ENCODE measurements at places on chromosomes 3 and 15. TPM values are rescaled to one million over a fixed set of nuclear protein-coding genes. Genes with fewer than 3 reads are reported as not detected.
A peak's percentile ranks its signal among the peaks of the same experiment; 100 is the strongest.

DNA sequence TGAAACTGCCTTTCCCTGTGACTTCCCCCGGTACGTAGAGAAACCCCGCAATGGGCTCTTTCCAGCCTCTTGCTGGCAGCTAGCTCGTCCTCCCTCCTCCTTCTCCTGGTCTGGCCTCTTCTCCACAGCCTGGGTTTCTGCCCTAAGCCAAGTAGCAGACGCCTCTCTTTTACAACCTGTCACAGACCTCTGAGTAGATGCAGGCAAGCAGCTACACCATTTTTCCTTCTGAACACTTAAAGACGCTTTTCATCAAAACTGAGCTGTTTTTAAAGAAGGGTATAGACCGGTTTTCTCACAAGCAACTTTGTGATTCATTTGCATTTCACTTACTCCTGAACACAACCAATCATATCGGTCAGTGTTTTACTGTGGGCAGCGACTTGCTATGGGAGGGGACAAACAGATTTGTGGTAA lies 32.0 kb downstream of the ADAMTSL3 start:
- H3K27ac ChIP-seq: no peak overlapping the region
- H3K27me3 ChIP-seq: no peaks in the 10 kb centered on the region
- DNase-seq: no peak
- no peak overlapping the region for H3K4me3 ChIP-seq
- H3K4me1 ChIP-seq: no peaks in the 10 kb centered on the region

DNA sequence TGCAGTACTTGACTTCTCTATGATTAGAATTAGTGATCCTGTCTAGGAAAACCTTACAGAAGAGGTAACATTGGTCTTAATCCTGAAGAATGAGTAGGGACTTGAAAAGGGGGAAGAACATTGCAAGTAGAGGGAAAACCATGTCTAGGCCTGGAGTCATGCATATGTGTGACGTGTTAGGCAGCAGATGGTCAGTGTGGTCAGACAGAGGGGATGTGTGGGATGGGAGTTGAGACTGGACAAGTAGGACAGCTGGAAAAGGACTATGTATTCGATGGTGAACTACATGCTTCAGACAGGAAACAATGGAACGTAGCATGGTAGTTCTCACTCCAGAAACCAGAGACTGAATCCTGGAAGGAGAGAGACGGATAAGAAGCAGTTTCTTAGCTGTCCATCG lies 235.6 kb upstream of the LRTM1 start:
- no peak for DNase-seq
- no peaks in the 10 kb centered on the region for H3K36me3 ChIP-seq
- H3K27ac ChIP-seq: no peak overlapping the region
- H3K27me3 ChIP-seq: no peaks in the 10 kb centered on the region
- H3K4me1 ChIP-seq: no peaks in the 10 kb centered on the region

GRCh38 chr3:129063841-129064482 lies 3.4 kb downstream of the GP9 start:
- no peaks in the 10 kb centered on the region for H3K36me3 ChIP-seq
- H3K27ac ChIP-seq: no peak overlapping the region
- H3K27me3 ChIP-seq: peaks cover 5% of the 10 kb centered on the region
- no peak for DNase-seq
- peaks cover 7% of the 10 kb centered on the region for H3K4me1 ChIP-seq

- no peaks in the 10 kb centered on the region for H3K36me3 ChIP-seq
- no peaks in the 10 kb centered on the region for H3K4me1 ChIP-seq
- no peak overlapping the region for H3K27ac ChIP-seq
- no peaks in the 10 kb centered on the region for H3K27me3 ChIP-seq
- H3K4me3 ChIP-seq: no peak overlapping the region
- DNase-seq: no peak
These were observed 612.1 kb upstream of the NR2F2 start for GRCh38 chr15:95718441-95718840.

GRCh38 chr3:190673148-190673547 lies 159.3 kb downstream of the IL1RAP start:
- DNase-seq: no peak
- no peaks in the 10 kb centered on the region for H3K4me1 ChIP-seq
- H3K4me3 ChIP-seq: no peak overlapping the region
- H3K27ac ChIP-seq: no peak overlapping the region

DNA sequence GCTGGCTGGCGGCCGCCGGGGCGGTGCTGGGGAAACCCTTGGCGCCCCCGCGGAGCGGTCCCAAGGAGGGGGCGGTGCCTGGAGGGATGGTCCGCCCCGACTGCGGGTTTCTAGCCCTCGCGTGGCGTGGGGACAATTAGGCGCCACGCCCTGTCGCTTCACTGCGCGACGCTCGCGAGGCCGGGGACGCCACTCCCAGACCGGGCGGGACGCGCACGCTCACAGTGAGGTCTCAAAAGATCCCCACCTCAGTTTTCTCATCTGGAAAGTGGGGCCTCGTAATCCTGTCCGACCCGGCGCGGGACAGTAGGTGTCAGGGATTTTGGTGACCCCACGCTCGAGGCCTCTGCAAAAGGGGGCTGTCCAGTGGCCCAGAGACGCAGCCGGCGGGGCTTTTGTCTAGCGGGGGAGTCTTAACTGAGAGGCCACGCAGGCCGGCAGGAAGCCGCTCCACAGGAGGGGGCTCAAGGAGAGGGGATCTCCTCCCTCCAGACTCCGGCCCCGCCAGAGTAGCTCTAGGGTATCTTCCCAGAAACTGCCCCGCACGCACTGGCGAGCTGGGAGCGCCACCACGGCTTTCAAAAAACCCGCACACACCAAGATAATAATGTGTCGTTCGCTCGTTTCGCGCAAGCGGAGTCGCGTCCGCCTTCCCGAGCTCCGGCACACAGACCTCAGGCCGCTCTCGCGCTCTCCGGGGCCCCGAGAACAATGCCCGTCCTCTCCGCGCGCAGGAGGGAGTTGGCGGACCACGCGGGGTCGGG lies 710 bp upstream of the CLK3 start:
- peak overlapping the region; percentile 97 for H3K27ac ChIP-seq
- H3K36me3 ChIP-seq: no peaks in the 10 kb centered on the region
- DNase-seq: peak; percentile 82
- peaks cover 12% of the 10 kb centered on the region for H3K27me3 ChIP-seq
- peaks cover 18% of the 10 kb centered on the region for H3K4me1 ChIP-seq

DNA sequence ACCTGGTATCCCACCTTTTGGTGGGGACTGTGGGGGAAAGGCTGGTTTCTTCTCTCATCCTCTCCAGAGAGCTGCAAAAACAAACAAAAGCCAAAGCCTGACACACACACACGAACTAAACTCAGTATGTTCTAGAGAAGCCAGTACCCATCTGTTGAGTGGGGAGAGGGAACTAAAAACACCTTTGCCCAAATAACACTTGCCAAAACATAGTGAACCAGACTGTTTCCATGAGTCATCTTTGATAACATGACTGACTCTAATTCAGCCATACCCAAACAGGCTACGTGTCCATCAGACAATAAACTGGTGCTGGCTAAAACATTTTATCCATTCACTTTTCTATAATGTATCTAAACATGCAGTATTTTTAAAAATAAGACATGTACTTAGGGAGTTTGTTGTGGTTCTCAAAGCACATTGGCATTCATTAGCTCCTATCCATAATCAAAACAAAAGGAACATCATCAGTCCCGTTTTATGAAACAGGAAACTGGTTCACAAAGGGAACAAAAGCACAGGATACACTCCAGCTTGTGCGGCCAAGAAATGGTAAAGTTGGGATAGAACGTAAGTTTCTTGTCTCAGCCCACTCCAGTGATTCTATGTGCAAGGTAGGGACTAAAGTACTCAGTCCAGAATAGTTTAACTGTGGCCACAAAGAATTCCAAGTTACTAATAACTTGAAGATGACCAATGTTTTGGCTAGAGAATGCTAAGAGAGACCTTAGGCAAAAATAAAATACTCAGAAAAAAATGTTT lies 16.1 kb downstream of the LYSMD2 start:
- no peaks in the 10 kb centered on the region for H3K36me3 ChIP-seq
- no peak overlapping the region for H3K4me3 ChIP-seq
- H3K27ac ChIP-seq: no peak overlapping the region
- peaks cover 13% of the 10 kb centered on the region for H3K4me1 ChIP-seq
- no peaks in the 10 kb centered on the region for H3K27me3 ChIP-seq

GRCh38 chr3:26964836-26965235 lies 342.3 kb downstream of the LRRC3B start:
- H3K4me3 ChIP-seq: no peak overlapping the region
- H3K27me3 ChIP-seq: peaks cover 6% of the 10 kb centered on the region
- DNase-seq: no peak
- H3K27ac ChIP-seq: no peak overlapping the region
- no peaks in the 10 kb centered on the region for H3K4me1 ChIP-seq
- no peaks in the 10 kb centered on the region for H3K36me3 ChIP-seq

DNA sequence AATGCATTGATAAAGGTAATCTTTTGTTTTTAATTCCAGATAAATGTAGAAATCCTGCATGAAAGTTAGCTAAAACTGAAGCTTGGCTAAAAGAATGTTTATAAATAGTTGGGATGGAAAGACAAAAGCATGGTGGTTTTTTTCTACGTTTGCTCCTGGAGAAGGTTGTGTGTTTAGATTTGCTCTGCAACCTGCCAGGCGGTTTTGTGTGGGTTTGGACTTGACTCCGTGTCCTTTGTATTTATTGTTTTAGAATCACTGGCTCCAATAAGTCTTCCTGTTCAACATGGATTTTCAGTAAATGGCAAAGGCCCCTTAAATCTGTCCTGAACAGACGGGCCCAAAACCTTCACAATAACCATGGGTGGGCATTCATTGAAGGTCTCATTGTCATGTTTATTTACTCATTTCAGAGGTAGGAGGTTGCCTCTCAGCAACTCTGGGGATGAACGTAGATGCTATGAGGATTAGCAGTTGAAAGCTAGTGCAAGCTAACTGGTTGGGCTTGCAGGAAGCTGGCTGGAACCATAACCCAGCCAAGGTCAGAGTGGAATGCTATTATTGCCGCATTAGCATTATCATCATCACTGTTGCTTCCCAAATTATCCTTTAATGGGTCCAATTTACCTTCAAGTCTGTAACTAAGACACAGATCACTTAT lies 60.6 kb upstream of the ADAMTS9 start:
- H3K27ac ChIP-seq: no peak overlapping the region
- H3K4me3 ChIP-seq: no peak overlapping the region
- DNase-seq: no peak
- H3K4me1 ChIP-seq: peaks cover 2% of the 10 kb centered on the region

GRCh38 chr3:38030126-38031021 lies 932 bp upstream of the PLCD1 start:
- no peak for DNase-seq
- peaks cover 22% of the 10 kb centered on the region for H3K27me3 ChIP-seq
- H3K27ac ChIP-seq: no peak overlapping the region
- H3K36me3 ChIP-seq: peaks cover 7% of the 10 kb centered on the region
- peak overlapping the region; percentile 15 for H3K4me3 ChIP-seq

DNA sequence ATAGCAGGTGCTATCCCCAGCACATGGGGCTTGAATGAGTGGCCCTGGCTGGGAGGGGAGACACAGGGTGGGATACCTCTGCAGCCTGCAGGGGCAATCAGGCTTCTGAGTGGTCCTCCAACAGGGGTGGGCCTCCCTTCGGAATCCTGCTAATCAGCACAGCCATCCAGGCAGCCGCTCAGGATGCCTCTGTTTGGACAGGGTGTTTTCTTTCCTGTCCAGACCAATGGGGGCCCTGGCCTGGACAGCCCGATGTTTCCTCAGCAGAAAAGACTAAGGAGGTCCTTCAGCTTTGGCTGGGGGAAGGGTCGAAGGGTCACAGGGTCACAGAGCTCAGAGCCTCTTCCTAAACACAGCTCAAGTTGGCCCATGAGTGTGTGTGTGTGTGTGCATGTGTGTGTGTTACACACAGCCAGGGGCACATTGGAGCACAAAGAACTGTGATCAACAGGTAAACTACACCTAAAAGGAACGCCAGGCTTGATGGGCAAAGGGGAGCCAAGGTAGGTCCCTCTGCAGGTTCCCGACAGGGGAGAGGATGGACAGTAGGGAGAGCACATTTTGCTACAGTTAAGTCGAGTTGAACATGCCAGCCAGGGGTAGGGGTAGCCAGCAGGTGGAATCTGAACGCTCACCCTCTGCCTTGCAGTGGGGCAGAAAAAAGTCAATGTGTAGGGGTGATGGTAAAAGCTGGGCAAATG lies 1.1 kb upstream of the HAPLN3 start:
- no peaks in the 10 kb centered on the region for H3K36me3 ChIP-seq
- no peak overlapping the region for H3K27ac ChIP-seq
- DNase-seq: no peak
- H3K27me3 ChIP-seq: peaks cover 12% of the 10 kb centered on the region
- H3K4me3 ChIP-seq: no peak overlapping the region
- peaks cover 3% of the 10 kb centered on the region for H3K4me1 ChIP-seq

- H3K27ac ChIP-seq: no peak overlapping the region
- H3K36me3 ChIP-seq: no peaks in the 10 kb centered on the region
- peaks cover 1% of the 10 kb centered on the region for H3K27me3 ChIP-seq
- no peak for DNase-seq
- H3K4me3 ChIP-seq: no peak overlapping the region
- H3K4me1 ChIP-seq: peaks cover 40% of the 10 kb centered on the region
These were observed 153.9 kb downstream of the PDZRN3 start for GRCh38 chr3:73470860-73471259.

- H3K36me3 ChIP-seq: peaks cover 16% of the 10 kb centered on the region
- H3K4me3 ChIP-seq: no peak overlapping the region
- no peak for DNase-seq
- H3K4me1 ChIP-seq: peaks cover 16% of the 10 kb centered on the region
These were observed 69.5 kb downstream of the FAIM start for GRCh38 chr3:138678086-138678485.

DNA sequence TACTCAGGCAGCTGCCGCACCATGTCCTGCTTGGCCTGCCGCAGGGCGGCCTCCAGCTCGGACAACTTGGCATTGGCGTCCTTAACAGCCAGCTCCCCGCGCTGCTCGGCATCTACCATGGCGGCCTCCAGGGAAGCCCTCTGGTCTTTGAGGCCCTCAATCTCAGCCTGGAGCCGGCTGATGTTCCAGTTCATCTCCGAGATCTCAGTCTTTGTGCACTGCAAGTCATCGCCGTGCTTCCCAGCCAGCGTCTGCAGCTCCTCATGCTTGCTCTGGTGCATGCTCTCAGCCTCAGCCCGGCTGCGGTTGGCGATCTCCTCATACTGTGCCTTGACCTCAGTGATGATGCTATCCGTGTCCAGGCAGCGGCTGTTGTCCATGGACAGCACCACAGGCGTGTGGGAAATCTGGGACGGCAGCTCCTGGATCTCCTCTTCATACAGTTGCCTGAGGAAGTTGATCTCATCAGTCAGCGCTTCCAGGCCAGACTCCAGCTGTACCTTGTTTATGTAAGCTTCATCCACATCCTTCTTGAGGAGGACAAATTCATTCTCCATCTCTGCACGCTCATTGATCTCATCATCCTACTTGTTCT lies 15.5 kb upstream of the PSTPIP1 start:
- H3K27me3 ChIP-seq: peaks cover 5% of the 10 kb centered on the region
- no peak overlapping the region for H3K4me3 ChIP-seq
- H3K36me3 ChIP-seq: peaks cover 14% of the 10 kb centered on the region
- no peak overlapping the region for H3K27ac ChIP-seq

ZNF80 gene
- total RNA-seq: not detected

IL5RA gene
- total RNA-seq: not detected

TMC3 gene
- not detected for total RNA-seq

TGM5 gene
- not detected for total RNA-seq

LRRC15 gene
- not detected for total RNA-seq

TCAIM gene
- total RNA-seq: 17.1 TPM

FGF7 gene
- total RNA-seq: 0.07 TPM

CYP8B1 gene
- not detected for total RNA-seq

C3orf85 gene
- not detected for total RNA-seq

IL17RB gene
- 0.78 TPM for total RNA-seq
